ENCODE measurements at places on chromosomes 2 and 18. TPM values are rescaled to one million over a fixed set of nuclear protein-coding genes. Genes with fewer than 3 reads are reported as not detected.

DNA sequence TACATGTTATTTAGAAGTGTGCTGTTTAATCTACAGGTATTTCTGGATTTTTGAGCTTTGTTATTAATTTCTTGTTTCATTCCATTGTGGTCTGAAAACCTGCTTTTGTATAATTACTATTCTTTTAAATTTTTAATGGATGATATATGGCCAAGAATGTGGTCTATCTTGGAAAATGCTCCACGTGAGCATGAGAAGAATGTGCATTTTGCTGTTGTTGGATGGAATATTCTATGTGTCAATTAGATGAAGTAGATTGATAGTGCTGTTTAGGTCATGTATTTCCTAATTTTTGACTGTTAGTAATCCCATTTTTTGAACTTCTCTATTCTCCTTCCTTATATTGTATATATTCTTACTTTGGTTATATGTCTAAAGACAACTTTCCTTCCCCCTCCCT is 19.9 kb upstream of the TTN start:
- no peak for DNase-seq

- DNase-seq, result no peak
Measured at GRCh38 chr2:223997938-223998337, 40.7 kb downstream of the MRPL44 start.

DNA sequence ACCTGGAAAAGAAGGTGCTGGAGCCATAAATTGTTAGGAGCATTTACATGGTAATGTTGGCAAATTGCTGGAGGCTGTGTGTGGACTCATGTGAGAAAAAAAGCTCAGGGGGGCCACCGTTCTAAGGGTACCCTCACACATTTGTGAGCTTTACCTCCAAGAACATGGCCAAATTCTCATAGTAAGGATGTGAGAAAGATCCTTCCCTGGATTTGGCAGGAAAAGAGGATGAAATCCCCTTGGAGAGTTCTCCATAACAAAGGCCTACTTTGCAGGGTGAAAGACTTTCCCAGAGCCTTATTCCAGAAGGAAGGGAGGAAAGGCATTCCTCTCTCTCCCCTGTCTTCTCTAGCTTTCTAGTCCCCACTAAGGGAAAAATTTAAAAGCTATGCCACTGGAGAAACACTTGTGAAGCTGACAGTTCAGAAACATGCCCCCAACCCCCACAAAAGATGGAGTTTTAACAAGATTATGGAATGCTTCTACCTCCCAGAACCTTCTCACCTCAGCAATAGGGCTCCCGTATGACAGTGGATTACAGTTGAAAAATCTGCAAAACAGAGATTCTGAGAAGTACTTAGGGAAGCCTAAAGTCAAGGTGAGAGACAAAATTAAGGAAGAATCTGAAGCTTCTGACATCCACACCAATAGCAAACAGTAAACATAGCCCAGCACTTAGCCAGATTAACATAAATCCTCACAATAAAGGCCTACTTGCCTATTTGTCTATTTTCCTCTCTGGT is 20.2 kb upstream of the ERMN start:
- DNase-seq, result no peak

DNA sequence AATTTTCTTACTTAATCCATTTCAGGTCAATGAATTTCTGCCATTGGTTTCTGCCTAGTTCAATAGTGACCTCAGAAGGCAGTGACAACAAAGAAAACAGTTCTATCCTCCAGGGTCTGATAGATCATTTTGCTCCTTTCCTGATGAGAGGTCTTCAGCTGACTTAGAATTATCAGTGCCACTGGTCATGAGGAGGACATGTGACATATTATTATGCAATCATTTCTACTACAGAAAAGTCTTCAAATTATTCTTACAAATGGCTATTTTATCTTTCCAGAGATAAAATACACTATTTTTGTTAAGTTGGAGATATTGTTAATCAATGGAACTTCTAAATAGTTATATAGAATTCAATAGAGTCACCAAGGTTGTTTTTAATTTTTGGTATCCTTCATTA is 360.0 kb upstream of the GALNT5 start:
- DNase-seq, result no peak

DNA sequence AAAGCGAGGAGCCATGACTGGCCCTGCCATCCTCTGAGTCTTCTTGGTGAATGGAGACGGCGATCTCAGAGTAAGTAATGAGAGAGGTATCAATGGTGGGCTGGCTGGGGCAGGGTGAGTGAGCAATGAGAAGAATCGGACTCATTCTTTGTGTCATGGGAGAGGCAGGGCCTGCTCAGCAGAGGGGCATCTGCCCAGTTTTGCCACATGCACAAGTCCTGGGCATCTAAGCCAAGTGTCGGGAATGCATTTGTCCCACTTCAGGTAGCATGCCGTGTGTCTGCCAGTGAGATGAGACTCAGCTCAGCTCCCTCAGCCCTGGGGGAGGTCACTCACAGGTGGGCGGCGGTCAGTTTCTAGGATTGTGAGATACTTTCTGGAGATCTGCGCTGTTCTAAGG is 791.0 kb upstream of the RAB6C start:
- DNase-seq, result no peak

DNA sequence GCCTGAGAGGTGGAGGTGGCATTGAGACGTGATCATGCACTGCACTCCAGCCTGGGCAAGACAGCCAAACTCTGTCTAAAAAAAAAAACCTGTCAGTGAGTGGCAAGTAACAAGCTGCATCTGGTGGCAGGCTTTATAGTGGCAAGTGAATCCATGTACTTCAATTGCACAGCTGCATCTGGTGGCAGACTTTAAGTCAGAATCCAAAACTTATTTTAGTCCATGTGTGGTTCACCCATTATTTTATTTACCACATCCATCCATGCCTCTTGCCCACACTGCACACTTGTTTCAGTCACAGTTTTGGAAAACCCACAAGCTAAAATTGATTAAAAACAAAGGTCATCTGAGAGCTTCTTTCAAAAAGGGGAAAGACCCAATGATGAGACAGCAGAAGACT is 1636.4 kb upstream of the NXPH2 start:
- no peak for DNase-seq

- DNase-seq, result no peak
Measured at GRCh38 chr2:5692561-5693286, 540 bp downstream of the SOX11 start.

GRCh38 chr2:237873897-237874551 is 14.6 kb downstream of the RAMP1 start:
- DNase-seq, result no peak

GRCh38 chr2:72964146-72964525 is 46.8 kb downstream of the EMX1 start:
- DNase-seq, result no peak

GRCh38 chr2:203650860-203651613 is 55.4 kb upstream of the CD28 start:
- DNase-seq, result no peak

GRCh38 chr2:232377319-232377718 is 1.2 kb upstream of the ALPP start:
- DNase-seq, result no peak

DNA sequence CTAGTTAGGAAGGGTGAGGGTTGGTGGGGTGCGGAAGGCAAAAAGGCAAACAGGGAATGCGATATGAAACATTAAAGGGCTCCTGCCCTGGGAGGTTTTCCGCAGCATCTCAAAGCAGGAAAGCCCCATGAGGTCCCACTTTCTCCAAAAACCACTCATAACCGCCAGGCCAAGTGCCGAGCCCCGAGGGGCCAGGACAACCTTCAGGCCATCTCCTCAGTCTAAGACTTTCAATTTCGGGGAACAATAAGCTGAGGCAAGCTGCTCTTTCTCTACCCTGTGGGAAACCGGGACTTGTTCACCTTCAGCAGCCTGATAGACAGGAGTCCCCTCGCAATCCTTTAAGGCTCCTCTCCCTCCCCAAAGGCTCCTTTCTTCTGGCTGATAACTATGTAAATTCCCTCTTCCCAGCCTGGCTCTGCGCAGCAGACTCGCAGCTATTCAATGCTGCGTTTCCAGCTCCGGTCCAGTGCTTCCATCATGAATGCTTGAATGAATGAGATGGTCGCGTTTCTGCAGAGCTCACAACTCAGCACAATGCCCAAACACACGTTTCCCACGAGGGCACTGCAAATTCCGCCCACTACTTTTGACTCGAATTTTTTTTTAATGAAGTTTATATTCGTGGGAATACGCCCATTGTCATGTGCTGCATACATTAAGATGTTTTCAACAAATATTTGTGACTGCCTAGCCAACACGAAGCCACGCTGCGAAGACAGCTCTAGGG is 1.4 kb downstream of the LAMA1 start:
- no peak for DNase-seq

DNA sequence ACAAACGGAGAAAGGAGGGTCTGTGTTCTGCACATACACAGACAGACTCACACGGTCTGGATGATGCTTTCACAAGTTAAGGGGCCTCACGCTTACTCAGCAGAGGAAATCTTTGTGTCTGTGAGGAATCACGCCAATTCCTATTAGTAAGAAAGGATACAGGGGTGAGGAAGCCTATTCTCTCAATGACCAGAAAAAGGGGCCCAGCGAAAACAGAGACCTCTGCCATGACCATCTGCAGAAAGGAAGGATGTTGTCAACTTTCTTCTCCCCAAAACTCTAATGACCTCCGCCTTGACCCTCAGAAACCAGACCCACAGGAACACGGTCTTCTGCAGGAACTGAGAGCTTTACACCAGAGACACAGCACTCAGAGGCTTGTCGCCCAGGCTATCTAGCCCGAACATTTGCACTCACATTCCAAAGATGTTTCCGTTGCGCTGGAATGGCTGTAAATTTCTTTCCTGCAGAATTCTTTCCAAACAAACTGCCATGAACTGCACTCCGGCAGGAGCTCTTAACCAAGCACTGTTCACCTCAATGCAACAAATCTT is 186.3 kb downstream of the TCF4 start:
- DNase-seq, result no peak

DNA sequence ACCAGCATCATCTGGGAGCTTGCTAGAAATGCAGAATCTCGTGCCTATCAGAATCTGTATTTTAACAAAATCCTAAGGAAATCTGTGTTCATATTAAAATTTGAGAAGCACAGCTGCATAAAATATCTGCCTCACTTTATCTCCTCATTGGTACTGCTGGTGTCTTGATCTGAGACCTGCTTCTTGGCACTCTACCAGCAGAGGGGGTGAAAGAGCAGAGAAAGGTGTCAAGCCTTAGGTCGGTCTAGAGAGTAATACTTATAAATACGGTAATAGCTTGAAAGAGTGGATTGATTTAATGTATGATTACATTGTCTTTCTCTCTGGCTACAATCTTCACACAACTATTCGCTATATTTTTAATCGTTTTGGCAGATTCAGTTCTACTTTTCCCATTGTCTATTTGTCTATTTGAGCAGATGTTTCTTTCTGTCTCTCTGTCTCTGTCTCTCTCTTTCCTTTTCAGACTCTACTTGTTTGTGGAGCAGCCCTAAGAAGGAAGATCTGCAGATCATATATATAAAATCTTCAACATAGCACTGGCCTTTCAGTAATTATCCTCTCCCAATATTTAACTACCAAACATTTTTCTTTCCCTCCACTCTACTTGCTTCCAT is 1.7 kb upstream of the GCG start:
- no peak for DNase-seq

DNA sequence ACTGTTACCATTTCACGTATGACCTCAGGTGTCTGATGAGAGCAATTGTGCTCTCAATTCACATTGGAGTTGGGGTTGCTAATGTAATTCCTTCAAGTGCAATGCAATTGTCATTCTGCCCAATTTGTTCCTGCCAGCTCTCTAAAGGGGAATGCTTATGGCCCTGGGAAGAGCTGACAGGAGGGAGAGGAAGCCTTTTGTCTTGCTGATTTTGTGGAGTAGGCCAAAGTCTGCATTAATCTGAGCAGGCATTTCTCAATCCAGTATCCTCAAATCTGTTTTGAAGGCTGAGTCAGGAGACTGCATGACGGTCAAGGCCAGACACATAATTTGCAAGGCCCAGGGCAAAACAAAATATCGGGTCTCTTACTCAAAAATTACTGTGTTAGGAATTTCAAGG is 326.4 kb upstream of the SPHKAP start:
- DNase-seq, result no peak

DNA sequence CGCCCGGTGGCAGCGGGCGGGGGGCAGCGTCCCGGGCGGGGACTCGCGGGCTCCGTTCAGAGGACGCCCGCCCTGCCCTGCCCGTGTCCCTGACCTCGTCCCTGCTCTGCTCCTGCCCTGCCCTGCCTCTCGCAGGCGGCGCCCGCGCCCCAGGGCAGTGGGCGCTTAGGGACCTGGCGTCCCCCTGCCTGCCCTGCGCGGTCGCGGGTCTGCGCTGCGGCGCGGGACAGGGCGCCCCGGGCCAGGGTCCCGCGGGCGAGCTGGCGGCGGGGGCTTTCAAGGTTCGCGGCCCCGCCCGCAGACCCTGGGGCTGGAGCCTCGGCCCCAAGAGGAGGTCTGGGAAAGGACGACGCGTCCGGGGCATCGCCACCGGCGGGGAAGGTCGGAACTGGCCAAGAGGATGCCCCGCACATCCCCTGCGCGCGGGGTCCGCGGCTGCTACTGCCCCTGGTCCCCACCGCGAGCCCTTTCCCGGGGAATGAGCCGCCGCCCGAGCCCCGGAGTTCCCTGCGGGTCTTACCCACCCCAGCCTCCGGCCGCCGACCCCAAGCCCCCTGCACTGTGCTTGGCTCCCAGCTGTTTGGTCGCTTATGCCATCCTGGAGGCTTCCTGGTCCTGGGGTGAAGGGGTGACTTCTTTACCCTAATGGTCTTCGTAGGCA is 679 bp downstream of the RNF144A start:
- DNase-seq, result no peak

GRCh38 chr2:23637011-23637778 is 252.2 kb downstream of the KLHL29 start:
- no peak for DNase-seq

DNA sequence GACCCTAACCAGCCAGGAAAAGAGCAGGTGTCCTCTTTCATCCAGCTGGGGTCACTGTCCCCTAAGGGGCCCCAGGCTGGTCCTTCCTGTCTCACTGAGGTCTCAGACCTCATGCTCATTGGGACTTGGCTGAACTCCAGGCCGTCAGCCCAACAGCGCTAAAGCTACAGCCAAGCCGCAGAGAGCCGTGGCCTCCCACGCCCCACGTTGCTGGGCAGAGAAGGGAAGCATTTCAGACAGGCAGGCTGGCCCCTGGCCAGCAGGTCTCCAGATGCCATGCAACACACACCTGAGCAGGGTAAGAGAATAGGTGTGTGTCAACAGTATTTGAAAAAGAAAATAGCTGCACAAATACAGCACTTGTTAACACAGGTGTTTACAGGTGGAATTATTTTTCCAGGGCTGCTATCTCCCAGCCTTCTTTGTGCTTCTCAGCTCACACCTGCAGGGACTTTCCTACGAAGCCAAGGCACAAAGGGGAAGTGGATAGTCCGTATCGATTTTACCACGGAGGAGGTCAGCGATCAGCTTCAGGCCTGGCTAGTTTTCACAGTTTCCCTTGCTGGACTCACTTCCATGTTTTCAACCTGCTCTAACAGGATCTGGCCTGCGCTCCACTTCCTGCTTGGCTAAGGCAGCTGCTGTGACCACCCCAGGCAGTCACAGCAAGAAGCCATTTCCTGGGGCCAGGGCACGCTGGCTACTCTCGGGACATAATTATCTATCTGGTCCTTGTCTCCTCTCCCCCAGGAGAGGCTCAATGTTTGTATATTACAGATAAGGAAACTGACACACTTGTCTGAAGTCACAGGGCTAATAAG is 156.1 kb upstream of the ID2 start:
- DNase-seq, result peak; percentile 79

Gene MARCHF4
- total RNA-seq, result not detected

Gene DIPK1C
- total RNA-seq, result not detected

Gene SNTG2
- total RNA-seq, result not detected

Gene PRSS56
- not detected for total RNA-seq

Gene BCL11A
- 0.81 TPM for total RNA-seq

Gene GREB1L
- total RNA-seq, result not detected

Gene TBR1
- total RNA-seq, result not detected

Gene CDCA7
- 19.0 TPM for total RNA-seq

Data from natural killer cell treated with Interleukin-12 subunit alpha and Interleukin-12 subunit beta and Interleukin-15 and Interleukin-18, amount 100 ng/mL, for 72 hours (primary cell).